AG10803 (cell line): ENCODE measurements at places on chromosomes 2 and 18.

DNA sequence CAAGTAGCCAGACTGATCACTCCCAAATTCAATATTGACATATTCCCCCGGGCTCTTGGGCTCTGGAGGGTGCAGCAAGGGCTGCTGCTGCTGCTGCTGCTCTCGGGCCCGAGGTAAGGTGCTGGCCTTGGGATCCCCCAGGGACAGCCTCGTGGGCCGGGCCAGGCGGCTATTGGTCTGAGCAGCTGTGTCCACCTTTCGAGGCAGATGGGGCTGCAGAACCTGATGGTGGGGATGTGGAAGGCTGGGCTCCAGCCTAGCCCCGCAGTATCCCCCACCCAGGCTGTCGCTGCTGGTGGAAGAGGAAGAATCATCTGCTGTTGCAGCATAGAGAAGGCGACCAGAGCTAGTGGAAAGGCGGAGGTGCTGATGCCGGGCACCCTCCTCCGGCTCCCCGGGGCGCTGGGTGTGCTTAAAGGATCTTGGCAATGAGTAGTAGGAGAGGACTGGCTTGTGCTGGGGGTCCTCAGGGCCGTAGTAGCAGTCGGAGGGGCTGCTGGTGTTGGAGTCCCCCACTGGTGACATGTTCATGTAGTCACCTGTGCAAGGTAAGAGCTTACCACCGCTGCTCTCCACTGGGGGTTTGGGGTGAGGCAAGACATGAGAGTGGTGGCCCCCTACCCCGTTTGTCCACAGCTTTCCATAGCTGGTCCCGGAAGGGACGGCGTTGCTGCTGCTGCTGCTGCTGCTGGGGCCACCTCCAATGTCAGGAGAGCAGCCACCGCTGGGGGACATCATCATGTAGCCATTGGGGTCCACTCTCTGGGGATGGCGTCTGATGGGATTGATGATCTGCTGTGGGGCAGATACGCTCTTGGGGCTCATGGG is 3.4 kb downstream of the IRS1 start:
- DNase-seq: peak; percentile 16

DNA sequence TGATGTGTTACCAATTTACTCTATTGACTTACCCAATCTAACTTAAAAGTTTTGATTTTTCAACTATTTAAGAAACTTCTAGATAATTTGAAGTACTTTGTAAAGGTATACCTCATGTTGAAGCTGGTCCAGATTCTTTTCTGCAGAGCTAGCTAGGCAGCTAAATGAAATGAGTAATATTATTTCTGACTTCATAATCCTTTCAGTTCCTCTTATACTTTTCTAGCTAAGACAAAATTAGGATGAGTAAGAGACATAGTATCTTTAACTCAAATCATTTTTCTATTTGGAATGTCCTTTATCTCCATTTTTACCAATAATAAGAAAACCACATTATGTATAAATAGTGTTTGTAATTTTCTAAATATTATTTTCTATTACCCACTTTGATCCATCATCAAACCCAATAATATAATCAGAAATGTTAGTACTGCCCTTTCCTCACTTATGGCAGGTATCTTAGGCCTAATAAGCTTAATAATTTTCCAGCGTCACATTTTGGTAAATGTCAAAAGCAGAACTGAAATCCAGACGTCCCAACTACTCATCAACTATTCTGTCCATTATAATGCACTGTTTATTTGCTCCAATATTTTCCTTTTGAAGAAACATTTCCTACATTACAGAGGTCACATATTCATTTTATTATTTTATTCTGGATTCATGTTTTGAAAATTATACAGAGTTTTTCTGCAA is 456.6 kb downstream of the THSD7B start:
- no peak for DNase-seq

- no peak for DNase-seq
Observed at GRCh38 chr18:31731628-31732027, 29.1 kb downstream of the SLC25A52 start.

DNA sequence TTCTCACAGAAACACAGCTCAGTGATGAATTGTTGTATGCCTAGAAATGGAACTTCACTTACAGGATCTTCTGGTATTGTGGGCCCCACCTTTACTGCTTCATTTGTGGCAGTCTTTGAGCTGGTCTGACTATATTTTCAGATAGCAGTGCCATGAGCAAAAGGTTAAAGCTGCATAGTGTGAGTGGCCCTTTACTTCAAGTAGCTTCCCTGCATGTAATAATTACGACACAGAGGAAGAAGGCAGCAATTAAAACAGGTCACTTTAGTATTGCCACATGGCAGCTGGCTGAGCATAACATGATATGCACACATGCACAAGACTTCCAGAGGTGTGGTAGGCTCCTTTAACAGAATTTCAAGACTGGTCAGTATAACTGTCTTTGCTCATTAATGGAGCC is 426.3 kb upstream of the ZEB2 start:
- DNase-seq: peak; percentile 33

DNA sequence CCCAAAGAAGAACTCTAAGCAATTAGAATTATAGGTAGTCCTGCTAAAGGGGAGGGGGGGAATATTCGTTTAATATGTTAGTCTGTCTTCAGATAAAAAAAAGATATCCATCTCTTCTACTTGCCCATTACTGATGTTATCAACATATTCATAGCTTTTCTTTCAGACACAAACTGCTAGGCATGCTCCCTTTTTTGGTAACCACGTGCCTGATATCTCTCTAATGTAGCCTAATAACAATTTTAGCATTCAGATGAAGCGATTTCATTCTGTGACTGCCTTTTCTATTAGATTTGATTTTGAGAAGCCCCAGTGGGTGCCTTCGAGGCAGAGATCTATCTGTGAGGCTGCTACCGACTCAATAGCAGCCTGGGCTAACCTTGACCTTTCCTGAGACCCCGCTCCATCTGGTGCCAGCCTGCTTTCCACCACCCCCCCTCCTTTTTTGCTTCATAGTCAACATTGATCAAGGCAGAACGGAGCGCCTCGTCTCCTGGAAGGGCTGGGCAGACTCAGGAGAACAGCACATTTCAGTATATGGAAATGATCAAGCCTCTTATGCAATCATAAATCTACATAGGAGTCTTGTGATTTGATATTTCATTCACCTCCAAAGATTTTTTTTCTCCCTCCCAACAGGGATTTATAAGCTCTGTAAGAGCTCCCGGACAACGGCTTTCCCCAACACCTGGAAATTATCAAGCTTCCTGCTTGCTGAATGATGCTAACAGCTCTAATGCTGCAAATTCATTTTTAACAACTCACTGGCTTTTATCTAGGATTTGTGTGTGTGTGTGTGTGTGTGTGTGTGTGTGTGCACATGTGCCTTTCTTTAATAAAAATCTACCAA is 14.7 kb upstream of the BCL11A start:
- no peak for DNase-seq

DNA sequence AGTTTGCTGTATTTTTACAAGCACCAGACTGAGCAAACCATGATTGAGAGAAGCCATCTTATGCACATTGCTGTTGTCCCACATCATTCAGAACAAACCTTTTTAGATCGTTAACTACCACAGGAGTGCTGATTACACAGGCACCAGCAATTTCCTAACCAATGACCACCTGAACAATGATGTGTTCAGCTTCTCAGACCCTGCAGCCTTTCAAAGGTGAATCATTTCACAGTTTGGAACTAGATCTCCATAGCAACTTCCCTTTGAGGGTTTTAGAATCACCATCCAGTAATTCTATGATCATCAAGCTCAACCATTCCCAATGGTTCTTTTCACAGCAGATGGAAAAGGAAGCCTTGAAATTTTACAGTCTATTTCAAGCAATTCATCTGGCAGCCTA is 71.4 kb downstream of the OLA1 start:
- peak; percentile 34 for DNase-seq

DNA sequence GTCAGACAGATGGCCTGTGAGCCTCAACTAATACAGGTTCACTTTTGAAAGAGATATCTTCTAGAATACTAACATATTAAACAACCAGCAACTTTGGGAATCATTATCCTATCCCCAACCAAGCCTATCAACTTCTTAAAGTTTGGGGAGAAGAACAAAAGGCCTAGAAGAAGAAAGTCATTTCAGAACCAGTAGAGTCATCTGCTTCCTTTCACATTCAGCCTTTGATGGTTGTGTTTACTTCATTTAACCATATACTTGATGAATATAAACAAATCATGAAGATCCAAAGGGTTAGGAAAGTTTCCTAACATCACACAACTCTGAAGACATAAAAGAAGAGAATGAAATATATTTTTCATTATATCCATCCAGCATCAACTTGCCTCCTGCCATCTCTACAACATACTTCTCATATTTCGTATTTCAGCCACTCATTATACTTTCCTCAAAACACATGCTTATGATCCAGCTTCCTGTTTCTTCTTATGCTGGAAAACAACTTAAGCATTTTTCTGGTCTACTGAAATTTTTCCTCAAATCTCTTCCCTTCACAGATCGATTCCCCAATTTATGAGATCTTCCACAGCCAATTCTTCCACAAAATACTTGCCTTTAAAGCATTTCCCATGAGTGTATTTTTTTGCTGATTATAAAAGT is 114.3 kb downstream of the CACNB4 start:
- no peak for DNase-seq

GRCh38 chr2:234025466-234025865 is 25.0 kb upstream of the SPP2 start:
- no peak for DNase-seq

GRCh38 chr2:63888490-63889402 is 47.0 kb downstream of the UGP2 start:
- DNase-seq: peak; percentile 42

DNA sequence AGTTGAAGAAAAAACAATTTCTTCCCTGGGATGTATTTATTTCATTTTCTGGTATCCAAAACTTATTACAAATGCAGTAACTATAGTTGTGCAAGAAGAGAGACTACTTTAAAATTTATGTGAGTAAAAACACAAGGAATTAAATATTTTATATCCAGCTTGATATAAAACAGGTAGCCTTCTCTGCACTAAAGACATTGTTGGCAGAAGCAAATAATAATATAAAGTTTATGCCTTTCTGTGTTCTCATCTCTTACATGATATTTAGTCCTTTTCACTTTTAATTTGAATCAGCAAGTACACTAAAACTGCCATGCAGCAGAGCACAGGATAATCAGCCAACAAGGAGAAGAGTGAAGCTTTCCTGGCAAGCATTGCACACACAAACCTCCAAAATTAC is 352.7 kb downstream of the ARL6IP6 start:
- no peak for DNase-seq

GRCh38 chr2:47312491-47312850 is 90.5 kb upstream of the MSH2 start:
- DNase-seq: no peak

- no peak for DNase-seq
Observed at GRCh38 chr2:63440612-63441011, 147.7 kb downstream of the WDPCP start.

DNA sequence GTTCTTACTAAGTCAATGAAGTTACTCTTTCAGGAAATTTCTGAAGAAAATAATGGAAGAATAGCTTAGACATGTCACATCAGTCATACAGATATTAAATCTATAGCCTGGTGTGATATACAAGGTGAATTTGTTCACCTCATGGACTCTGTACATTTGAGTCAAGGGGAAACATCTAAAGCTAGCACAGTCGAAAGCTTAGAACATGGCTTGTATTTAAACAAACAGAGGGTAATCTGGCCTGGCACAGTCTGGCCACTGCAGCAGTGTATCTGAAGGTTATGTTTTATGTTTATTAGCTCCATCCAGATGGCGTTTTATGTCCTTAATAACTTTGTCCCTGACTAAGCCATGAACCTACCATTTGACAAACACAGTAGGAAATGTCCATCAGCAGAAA is 817.3 kb downstream of the SATB2 start:
- DNase-seq: no peak

DNA sequence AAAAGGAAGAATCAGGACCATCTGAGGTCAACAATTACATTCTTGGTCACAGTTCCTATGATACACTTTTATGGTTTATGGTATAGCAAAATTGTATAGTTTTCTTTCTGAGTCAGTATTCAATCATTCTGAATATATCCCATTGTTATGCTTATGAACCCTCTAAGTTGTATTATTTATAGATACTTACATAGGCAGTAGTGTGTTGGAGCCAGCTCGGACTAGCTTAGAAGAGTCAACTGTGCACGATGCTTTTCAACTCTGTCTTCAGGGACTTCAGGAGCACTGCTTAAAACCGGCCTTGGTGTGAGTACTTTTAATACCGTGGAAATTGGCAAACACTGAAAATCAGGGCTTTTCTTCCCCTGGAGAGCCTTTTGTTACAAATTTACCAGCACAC is 215.7 kb downstream of the IKZF2 start:
- DNase-seq: no peak
